ENCODE measurements at places on chromosomes 5 and 9.

DNA sequence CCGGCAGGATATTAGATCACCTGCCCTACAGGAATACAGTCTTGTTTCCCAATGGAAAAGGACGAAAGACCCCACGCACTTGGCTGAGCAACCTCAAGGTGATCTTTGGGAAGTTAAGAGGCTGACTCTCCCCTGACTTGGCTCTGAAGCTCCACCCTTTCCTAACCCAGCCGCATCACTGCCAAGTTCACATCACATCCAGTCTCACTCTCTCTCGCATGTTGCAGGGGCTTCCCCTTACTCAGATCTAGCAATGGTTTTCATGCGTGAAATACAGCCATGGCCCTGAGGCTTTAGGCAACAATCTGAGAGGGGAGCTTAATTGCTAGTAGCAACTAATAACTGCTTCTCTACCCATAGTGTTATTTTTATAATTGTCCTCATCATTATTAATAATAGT is 211.6 kb downstream of the DOCK8 start:
- DNase-seq = no peak

GRCh38 chr5:87347272-87347671 is 65.5 kb downstream of the CCNH start:
- DNase-seq = no peak

- no peak for DNase-seq
These were observed 38.8 kb downstream of the MRPL36 start for GRCh38 chr5:1760656-1761452.

DNA sequence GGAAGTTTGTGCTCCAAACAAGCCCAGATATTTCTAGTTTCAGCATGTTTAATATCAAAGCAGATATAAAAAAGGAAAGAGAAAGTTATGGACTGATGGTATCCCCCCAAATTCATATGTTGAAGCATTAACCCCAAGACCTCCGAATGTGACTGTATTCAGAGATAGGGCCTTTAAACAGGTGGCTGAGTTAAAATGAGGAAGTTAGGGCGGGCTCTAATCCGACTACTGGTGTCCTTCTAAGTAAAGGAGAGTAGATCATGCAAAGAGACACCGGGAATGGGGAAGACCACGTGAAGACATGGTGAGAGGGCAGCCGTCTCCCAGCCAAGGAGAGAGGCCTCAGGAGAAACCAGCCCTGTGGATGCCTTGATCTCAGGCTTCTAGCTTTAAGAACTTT is 324.1 kb upstream of the KIF2A start:
- no peak for DNase-seq

DNA sequence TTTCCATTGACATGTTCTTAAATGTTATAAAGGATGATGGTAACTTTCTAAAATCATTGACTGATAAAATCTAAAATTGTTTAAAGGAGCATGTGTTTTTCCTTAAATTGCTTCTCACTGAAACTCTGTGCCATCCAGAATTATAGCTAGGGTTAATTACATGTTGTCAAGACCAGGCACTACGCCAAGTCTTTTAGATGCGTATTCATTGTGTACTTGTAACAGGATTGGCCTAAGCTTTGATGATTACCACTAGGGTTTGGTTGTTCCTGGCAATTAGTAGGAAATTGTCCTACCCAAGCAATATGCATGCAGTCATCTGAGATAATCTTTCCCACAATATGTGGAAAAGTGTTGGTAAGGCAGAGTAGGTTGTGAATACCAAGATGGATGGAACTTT is 43.8 kb downstream of the PRKACG start:
- DNase-seq = no peak

DNA sequence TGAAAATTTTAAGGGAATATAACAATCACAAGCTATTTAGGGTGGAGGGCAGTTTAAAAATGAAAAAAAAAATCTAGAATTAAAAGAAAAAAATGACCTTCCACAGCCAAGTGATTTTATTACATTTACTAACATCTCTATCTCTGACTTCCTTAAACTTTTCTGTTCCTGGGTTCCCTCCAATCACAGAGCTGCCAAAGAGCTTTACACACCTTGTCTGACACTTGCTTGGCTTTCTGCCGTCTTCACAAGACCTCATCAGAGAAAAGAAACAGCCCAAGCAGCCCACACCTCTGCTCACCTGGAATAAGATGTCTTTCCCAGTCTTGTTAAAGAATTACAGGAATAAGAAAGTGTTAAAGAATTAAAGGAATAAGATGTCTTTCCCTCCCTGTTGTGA is 38.9 kb downstream of the PSMB7 start:
- no peak for DNase-seq

DNA sequence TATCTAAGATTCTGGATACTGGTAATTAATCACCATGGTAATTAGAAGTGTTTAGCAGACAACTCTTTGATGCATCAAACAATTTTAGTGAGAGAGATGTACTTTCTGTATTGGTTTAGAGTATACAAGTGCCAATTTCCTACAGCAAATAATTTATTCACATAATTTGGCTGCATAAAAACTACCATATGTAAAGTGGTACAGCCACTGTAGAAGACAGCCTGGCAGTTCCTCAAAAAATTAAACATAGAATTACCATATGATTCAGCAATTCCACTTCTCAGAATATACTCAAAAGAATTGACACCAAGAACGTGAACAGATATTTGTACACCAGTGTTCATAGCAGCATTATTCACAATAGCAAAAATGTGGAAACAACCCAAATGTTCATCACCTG is 36.2 kb downstream of the PHAX start:
- DNase-seq = no peak

DNA sequence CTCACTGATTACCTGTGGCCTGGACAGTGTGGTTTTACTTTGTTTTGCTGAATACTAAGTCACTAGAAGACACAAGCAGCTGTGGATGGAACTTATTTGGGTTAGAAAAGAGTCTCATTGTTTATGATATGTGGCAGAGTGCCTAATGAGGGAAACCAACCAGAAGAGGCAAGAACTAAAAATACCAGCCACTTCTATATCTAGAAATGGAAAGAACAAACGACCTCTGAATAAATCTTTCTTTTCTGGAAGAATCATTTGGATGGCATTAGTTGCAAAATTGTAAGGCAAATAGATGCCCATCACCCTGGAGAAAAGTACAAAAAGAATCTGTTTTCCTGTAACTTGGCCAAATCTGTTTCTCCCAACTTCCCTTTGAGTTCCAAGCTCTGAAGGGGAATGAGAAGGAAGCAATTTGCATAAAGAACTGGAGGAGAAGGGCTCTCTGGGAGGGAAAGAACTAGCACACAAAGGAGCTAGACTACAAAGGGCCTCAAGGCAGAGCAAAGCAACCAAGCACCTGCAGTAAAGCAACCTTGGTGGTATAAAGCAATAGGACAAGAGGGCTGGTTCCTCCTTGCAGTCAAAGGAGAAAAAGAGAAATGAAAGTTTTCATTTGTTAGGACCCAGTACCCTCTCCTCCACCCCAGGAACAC is 455.4 kb downstream of the CAAP1 start:
- no peak for DNase-seq

DNA sequence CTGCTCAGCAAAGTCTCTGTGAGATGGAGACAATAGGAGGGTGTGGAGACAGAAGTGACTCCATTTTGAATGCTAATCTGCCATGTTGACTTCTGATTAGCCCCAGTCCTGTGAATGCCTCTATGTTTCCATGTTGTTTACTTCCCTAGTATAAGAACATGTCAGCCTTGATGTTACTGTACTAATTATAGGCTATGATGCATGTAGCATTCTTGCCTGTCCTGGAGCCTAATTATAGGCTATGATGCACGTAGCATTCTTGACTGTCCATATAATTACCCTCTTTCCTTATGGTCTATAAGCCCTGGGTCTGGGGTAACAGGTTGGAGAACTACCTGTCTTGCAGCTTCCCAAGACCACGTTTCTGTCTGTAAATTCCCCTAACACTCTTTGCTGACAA is 353.3 kb upstream of the CLINT1 start:
- no peak for DNase-seq

- DNase-seq = peak; percentile 23
These were observed at the start of gene CDKN2B-AS1 for GRCh38 chr9:21994556-21995005. TSS of gene CDKN2B-AS1 (plus strand) at chr9:21994791.

- DNase-seq = no peak
These were observed 494 bp upstream of the CXXC5 start for GRCh38 chr5:139647506-139648204.

- no peak for DNase-seq
These were observed at the start of gene CTSL for GRCh38 chr9:87725900-87726709. TSS of gene CTSL (plus strand) at chr9:87726119. CDS start at chr9:87727604, 1,485 bp downstream.

DNA sequence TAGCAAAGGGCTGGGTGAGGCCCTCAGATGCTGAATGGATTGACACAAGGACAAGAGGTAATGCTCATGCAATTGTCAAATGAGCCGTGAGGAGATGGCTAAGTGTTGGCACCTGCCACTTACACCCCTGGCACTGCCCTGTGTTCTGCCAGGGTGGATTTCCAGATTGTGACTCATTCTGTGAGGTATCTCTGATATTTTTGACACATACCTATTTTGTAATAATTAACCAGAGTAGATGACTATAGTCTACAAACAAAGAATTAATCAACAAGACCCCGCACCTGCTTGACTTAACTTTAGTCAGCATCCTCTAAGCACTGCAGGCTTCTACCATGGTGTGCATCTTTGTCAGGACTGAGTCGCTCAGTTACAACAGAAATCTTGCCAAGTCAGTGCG is 200.8 kb downstream of the DIRAS2 start:
- no peak for DNase-seq

GRCh38 chr9:112065806-112066606 is 109.1 kb downstream of the SUSD1 start:
- DNase-seq = no peak

- no peak for DNase-seq
These were observed 4.7 kb upstream of the BNIP1 start for GRCh38 chr5:173139631-173140030.

DNA sequence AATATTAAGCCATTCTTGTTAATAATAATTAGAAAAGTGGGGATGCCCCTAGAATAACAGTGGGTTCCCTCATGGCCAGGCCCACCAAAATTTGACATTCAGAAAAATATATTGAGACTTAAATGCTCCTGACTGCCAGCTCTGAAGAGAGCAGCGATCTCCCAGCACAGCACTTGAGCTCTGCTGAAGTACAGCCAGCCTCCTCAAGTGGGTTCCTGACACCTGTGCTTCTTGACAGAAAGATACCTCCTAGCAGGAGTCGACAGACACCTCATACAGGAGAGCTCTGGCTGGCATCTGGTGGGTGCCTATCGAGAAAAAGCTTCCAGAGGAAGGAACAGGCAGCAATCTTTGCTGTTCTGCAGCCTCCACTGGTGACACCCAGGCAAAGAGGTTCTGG is 261.5 kb downstream of the DTWD2 start:
- no peak for DNase-seq

- DNase-seq = no peak
These were observed 80.1 kb downstream of the FBXW11 start for GRCh38 chr5:171926311-171926710.

DNA sequence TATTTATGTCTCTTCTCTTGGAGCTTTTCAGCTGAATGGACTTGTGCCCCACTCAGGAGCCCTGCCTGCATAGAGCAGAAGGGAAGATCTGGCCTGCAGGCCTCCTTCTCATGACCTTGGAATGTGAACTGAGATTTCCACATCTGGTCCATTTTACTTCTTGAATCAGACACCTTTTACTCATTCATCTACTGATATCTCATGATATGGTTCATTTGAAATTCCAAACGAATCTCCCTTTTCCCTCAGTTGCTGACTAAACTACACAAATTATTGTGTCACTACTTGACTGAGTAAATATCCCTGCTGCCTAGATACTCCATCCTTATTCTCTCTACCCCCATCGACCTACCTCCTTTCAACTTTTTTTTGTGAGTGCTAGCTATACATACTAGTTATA is 138.7 kb downstream of the PLCXD3 start:
- DNase-seq = no peak

DNA sequence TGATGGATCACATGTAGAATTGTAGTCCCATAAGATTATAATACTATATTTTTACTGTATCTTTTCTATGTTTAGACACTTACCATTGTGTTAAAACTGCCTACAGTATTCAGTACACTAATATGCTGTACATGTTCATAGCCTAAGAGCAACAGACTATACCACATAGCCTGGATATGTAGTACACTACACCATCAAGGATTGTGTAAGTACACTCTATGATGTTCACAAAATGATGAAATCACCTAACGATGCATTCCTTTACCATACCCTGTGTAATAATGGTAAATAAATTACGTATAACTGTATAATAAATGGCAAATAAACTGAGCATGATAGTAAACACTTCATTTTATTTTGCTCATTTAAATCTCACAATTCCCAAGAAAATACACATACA is 60.3 kb downstream of the RICTOR start:
- no peak for DNase-seq

DNA sequence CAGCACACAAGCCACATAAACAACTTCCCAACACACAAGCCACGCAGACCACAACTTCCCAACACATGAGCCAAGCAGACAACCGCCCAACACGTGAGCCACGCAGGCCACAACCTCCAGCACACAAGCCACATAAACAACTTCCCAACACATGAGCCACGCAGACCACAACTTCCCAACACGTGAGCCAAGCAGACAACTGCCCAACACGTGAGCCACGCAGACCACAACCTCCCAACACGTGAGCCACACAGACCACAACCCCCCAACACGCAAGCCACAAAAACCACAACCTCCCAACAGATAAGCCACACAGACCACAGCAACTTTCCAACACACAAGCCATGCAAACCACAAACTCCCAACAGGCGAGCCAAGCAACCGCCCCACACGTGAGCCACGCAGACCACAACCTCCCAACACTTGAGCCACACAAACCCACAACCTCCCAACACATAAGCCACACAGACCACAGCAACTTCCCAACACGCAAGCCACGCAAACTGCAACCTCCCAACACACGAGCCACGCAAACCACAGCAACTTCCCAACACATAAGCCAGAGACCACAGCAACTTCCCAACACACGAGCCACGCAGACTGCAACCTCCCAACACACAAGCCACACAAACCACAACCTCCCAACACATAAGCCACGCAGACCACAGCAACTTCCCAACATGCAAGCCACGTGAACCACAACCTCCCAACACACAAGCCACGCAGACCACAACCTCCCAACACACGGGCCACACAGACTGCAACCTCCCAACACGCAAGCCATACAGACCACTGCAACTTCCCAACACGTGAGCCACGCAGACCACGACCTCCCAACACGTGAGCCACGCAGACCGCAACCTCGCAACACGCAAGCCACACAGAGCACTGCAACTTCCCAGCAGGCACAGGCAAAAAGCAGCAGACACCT is 10.1 kb downstream of the BRD9 start:
- no peak for DNase-seq

GRCh38 chr5:171578829-171579491 is 159.5 kb downstream of the FGF18 start:
- DNase-seq = no peak

- no peak for DNase-seq
These were observed 34.2 kb upstream of the MYOT start for GRCh38 chr5:137833463-137833862.

GRCh38 chr9:97529363-97530076 is 28.1 kb downstream of the TMOD1 start:
- no peak for DNase-seq

GRCh38 chr5:2183154-2184025 is 300.7 kb upstream of the IRX4 start:
- no peak for DNase-seq

GRCh38 chr5:133319905-133320520 is 268.2 kb downstream of the HSPA4 start:
- no peak for DNase-seq

- no peak for DNase-seq
These were observed 243.0 kb upstream of the ITGA1 start for GRCh38 chr5:52544738-52545137.

- no peak for DNase-seq
These were observed 243.0 kb downstream of the CDH10 start for GRCh38 chr5:24401773-24402172.
